Inflammatory macrophage (primary cell): ENCODE measurements at places on chromosomes 16 and 17.

DNA sequence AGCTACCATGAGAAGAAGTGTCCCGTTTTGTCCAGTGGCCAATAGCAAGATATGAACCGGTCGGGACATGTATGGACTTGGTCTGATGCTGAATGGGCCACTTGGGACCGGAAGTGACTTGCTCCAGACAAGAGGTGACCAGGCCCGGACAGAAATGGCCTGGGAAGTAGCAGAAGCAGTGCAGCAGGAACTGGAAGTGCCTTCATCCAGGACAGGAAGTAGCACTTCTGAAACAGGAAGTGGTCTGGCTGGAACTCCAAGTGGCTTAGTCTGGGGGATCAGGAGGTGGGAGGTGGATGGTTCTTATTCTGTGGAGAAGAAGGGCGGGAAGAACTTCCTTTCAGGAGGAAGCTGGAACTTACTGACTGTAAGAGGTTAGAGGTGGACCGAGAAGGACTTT is 5.3 kb downstream of the EFNB3 start:
- DNase-seq, result peak; percentile 70

GRCh38 chr17:83053739-83054451 is 25.5 kb upstream of the METRNL start:
- peak; percentile 96 for DNase-seq

DNA sequence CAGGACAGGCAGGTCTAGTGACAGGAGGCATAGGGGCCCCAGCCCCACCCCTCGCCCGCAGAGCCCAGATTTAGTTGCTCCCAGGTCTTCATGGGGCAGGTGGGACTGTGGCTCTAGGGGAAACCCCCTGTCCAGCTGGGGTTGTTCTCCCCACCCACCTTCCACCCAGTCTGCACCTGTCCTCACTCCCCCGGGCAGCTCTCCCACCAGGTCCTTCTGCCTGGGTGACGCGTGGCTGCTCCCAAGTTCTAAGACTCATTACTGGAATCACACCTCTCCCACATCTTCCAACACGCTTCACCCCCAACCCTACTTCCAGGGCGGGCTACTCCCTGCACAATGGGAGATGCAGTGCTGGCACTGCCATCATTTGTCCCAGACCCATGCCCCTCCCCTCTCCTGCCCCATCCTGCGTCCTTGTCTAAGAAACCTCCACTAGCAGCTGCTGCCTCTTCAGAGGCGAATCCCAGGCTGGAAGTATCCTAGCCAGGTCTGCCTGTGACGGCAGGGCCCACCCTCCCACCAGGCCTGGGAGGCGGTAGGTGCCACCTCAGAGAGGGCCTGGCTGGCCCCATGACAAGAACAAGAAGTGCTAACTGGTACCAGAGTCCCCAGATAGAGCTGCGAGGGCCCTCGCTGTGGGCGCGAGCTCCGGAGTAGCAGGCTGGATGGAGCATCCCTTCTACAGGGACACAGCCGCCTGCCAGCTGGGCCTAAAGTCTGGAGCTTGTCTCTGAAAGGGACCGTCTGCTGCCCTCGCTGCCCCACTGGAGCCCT is 22.8 kb downstream of the GRIN2C start:
- no peak for DNase-seq

- DNase-seq, result peak; percentile 91
Measured at GRCh38 chr16:21608639-21609328, 9.4 kb downstream of the METTL9 start.

- DNase-seq, result no peak
Measured at GRCh38 chr17:36949461-36949927, 740 bp downstream of the AATF start.

- no peak for DNase-seq
Measured at GRCh38 chr17:66203274-66204015, 11.5 kb upstream of the CEP112 start.

GRCh38 chr16:77191259-77191969 is 424 bp downstream of the MON1B start:
- peak; percentile 81 for DNase-seq

GRCh38 chr16:85028685-85029407 is 1.3 kb downstream of the KIAA0513 start:
- no peak for DNase-seq

DNA sequence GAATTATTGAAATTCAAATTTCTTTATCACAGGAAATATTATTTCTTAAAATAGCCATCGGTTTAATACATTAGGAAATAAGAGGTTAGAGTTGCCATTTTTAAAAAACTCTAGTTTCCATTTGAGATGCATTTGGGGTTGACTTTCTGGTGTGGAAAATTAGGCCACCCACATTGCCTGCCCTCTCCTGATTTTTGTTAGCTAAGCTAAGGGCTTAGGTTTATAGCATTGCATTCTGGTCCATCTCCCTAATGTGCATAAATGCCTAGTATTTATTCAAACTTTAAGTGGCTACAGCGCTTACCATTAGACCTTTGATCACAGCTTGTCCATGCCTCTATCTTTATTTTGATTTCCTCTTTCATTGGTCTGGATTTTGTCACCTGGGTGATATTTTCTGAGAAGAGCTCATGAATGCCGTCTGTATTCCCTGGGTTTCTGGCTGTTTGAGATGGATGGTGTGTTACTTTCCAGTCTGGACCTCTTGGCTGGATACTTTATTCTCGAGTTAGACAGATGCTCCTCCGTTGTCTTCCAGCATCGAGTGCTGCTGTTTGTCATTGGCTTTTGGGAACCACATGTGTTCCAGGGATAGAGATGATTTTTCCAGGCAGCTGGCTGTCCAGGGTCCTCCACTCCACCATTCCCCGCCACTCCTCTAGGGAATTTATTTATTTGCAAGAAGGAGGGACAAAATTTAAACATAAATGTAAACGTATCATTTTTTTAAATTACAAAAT is 120.3 kb downstream of the KATNIP start:
- no peak for DNase-seq

GRCh38 chr16:2500918-2501750 is 12.6 kb upstream of the ATP6V0C start:
- DNase-seq, result peak; percentile 87

- no peak for DNase-seq
Measured at GRCh38 chr17:76672270-76672851, 28.8 kb upstream of the ST6GALNAC1 start.

DNA sequence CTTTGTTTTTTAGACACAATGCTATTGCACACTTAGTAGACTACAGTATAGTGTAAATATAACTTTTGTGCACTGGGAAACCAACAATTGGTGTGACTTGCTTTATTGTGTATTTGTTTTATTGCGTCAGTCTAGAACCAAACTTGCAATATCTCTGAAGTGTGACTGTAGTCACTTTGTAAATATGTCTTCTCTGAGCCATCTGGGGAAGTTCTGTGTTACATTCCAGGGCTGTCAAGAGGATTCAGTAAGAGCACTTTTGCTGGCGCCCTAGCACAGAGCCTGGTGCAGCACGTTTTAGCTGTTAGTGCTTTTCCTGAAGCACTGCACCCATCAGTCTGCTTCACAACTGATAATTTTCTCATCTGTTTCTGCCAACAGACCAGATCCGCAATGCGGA is 73.2 kb downstream of the NT5M start:
- peak; percentile 20 for DNase-seq

DNA sequence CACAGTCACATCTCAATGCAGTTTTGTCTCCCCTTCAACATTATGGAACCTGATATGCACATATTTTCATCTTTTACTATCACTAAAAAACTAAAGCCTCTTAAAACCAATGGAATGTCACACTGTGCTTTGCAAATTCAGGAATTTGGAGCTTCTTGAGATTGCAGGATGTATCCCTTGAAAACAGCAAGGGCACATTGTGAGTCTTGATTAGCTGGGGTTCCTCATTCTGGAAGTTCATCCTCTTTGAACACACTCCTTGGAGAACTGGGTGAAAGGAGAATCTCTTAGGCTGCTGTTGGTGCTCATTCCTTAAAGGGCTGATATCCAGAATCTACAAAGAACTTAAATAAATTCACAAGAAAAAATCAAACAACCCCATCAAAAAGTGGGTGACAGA is 21.1 kb upstream of the MYOCD start:
- DNase-seq, result no peak

DNA sequence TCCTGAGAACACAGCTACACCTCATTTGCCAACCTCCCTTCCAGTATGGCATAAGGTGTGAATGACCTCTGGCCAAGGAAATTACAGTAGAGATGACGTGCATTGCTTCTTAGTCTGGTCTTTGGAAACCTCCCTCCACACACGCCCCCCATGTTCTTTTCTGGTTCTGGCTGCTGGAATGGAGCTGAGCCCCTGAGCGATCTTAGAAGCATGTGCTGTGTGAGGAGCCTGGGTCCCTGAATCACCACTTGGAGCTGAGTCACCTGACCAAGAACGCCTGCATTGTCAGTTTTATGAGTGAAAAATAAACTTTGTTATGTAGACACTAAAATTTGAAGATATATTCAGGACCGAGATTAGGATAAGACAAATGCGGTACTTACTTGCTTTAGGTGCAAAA is 51.4 kb downstream of the HS3ST3A1 start:
- no peak for DNase-seq

DNA sequence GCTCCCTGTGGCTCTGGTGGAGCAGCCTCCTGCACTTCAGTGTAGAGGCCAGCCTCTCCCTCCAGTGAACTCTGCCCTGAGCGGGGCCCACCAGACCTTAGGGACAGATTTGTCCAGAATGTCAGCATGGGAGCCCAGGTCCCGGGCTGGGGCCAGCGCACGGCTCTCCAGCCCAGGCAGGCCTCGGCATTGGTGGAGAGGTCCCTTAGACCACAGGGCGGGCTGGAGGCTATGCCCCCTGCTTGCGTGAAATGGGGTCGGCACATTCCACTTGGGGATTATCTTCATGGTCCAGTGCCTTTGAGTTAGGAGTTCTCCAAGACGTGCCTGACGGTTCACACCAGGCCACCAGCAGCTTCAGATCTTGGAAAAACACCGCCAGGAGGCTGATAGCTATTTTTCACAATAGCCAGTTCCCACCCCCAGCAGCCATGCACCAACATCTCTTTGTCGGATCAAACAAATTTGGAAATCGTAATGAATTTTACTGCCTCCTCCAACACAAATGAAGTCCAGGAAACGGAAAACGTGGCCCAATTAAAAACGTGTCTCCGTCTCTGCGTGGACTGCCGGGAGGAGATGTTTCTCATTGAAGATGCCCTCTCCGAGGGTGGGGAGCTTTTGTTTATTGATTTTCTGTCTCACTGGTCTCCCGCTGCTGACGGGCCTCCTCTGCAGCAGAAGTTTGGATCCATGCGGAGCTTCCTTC is 110.0 kb upstream of the CIBAR2 start:
- DNase-seq, result no peak

DNA sequence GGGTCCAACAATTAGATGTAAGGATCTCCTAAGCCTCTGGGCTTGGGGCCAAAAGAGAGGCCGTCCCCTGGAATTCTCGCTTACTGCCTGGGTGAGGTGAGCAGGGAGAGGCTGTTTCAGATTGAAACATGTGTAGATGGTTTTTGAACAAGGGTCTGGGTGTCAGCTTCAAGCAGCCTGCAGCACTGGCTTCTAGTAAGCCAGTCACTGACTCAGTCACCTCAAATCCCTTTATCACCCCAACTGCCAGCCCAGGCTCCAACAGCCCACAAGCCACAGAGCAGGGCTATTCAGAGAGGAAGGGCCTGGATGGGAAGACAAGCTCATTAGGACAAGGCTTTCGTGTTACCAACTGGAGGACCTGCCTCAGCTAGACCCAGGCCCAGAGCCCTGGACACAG is 180.2 kb downstream of the CCT6B start:
- no peak for DNase-seq

DNA sequence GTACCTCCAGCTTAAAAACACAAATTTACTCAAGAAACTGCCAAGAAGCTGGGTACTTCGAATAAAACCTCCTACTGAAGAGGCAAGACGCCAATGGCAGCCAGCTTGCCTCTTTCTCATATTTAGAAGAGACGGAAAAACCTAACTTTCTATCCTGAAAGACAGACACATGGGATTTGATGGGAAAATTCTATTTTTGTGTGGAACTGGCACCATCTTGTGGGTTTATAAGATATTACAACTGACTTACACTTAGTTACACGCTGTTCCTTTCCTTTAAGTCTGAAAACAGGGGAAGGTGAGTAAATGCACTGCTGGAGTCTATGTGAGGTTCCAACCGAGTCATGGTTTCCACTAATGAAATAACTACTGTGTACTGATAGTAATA is 10.3 kb downstream of the ZNF18 start:
- no peak for DNase-seq

DNA sequence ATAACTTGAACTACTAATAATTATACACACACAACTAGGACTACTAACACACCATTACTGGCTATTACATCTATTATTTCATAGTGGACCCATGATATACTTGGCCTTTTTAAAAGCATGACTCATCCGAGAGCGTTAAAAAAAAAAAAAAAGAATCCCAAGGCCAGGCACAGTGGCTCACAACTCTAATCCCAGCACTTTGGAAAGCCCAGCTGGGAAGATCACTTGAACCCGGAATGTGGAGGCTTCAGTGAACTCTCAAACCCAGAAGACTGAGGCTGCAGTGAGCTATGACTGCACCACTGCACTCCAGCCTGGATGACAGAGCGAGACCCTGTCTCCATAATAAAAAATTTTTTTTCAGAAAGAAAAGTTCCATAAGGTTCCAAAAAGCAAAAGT is 3.1 kb downstream of the GLG1 start:
- no peak for DNase-seq

GRCh38 chr16:87582216-87582965 is 19.9 kb upstream of the JPH3 start:
- peak; percentile 10 for DNase-seq

DNA sequence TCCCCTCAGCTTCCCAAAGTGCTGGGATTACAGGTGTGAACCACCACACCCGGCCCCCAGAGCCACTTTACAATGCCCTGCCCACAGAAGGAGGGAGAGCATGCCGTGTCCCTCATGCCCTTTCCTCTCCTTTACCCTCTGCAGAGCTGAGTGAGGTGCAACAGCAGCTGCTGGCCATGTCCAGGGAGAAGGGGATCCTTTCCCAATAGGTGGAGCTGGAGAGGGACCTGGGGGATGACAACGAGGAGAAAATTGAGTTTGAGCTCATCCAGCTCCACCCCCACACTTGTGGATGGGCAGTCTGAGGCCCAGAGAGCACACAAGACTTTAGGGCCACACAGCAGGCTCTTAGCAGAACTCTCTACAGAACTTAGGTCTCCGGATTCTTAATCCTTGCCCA is 7.9 kb upstream of the GSDMA start:
- no peak for DNase-seq

GRCh38 chr16:51197953-51198748 is 47.1 kb upstream of the SALL1 start:
- DNase-seq, result no peak

DNA sequence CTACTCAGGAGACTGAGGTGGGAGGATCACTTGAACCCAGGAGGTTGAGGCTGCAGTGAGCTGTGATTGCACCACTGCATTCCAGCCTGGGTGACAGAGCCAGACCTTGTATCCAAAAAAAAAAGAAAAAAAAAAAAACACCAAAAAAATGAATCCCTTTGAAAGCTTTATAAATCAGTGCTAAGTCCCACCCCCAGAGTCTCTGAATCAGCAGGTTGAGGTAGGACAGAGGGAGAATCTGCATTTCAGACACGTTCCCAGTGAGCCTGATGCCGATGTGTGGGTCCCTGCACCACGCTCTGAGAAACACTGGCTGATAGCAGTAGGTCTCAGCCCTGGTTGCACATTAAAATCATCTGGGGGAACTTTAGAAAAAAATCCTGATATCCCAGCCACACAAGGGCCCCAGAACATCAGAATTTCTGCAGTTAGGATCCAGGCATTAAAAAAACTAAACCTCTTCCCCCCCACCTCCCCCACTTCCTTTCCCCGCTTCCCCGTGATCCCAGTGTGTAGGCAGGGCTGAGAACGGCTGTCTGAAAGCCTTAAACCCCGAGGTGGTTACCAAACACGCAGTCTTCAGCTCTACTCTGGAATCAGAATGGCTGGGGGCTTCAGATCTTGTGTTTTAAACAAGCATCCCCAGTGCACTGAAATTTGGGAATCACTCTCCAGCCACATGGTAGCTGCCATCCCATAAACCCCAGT is 27.3 kb upstream of the GPRC5B start:
- peak; percentile 46 for DNase-seq
